ENCODE measurements at places on chromosomes 7 and 10. TPM values are rescaled to one million over a fixed set of nuclear protein-coding genes. Genes with fewer than 3 reads are reported as not detected.

ENO4 gene
- total RNA-seq: 0.17 TPM

KIAA1549 gene
- total RNA-seq: 3.3 TPM

VENTX gene
- not detected for total RNA-seq

SUGCT gene
- 5.0 TPM for total RNA-seq

CTNNA3 gene
- 0.02 TPM for total RNA-seq

ANXA11 gene
- total RNA-seq: 51.6 TPM

GPR26 gene
- not detected for total RNA-seq

CFTR gene
- not detected for total RNA-seq

IFIT2 gene
- total RNA-seq: 4.0 TPM

LRMDA gene
- not detected for total RNA-seq

NUTM2D gene
- total RNA-seq: 0.35 TPM

CALHM3 gene
- total RNA-seq: 0.23 TPM

RINT1 gene
- total RNA-seq: 7.7 TPM

TRPV5 gene
- total RNA-seq: not detected

NPVF gene
- total RNA-seq: not detected

ANXA8L1 gene
- not detected for total RNA-seq

NDUFB2 gene
- total RNA-seq: 605 TPM

HMX3 gene
- 0.45 TPM for total RNA-seq

MCM10 gene
- total RNA-seq: 15.1 TPM

ACSL5 gene
- total RNA-seq: 13.5 TPM

NEUROG3 gene
- 0.14 TPM for total RNA-seq

HGF gene
- 75.8 TPM for total RNA-seq

MINDY4 gene
- total RNA-seq: 7.5 TPM

IKZF1 gene
- 1.2 TPM for total RNA-seq

TMEM236 gene
- 0.04 TPM for total RNA-seq

PGAM2 gene
- not detected for total RNA-seq

CHCHD2 gene
- 1,524 TPM for total RNA-seq

IFIT1 gene
- 123 TPM for total RNA-seq

PLCE1 gene
- total RNA-seq: 0.80 TPM

RAPGEF5 gene
- total RNA-seq: 0.85 TPM

ITGA8 gene
- total RNA-seq: 9.2 TPM

CCDC6 gene
- 13.3 TPM for total RNA-seq

DNAJB9 gene
- total RNA-seq: 20.9 TPM

ARHGAP22 gene
- total RNA-seq: 2.1 TPM

MBLAC1 gene
- 0.52 TPM for total RNA-seq

HSPA12A gene
- 5.4 TPM for total RNA-seq

ENKUR gene
- total RNA-seq: not detected

PI4K2A gene
- 10.8 TPM for total RNA-seq

SLC35G1 gene
- total RNA-seq: 6.9 TPM

MGAM2 gene
- not detected for total RNA-seq

MSS51 gene
- not detected for total RNA-seq

EMX2 gene
- total RNA-seq: not detected

PLXNA4 gene
- total RNA-seq: 0.19 TPM

NAT16 gene
- not detected for total RNA-seq

HIP1 gene
- 17.5 TPM for total RNA-seq

Measured in H4 (cell line).